ENCODE measurements at places on chromosomes 7 and 10.

GRCh38 chr10:61760943-61761824 lies 98.5 kb downstream of the CABCOCO1 start:
- DNase-seq, result no peak

GRCh38 chr7:142960955-142961512 lies 1.1 kb downstream of the KEL start:
- no peak for DNase-seq

DNA sequence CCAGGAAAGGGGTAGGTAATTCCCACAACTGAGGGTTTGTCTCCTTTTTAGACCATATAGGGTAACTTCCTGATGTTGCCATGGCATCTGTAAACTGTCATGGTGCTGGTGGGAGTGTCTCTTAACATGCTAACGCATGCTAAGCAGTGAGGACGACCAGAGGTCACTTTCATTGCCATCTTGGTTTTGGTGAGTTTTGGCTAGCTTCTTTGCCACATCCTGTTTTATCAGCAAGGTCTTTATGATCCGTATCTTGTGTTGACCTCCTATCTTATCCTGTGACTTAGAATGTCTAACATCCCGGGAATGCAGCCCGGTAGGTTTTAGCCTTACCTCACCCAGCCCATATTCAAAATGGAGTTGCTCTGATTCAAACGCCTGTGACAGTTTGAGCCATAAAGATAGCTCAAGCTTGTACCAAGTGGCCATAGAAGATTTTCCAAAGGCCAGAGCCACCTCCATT lies 176.0 kb upstream of the NAMPT start:
- no peak for DNase-seq

DNA sequence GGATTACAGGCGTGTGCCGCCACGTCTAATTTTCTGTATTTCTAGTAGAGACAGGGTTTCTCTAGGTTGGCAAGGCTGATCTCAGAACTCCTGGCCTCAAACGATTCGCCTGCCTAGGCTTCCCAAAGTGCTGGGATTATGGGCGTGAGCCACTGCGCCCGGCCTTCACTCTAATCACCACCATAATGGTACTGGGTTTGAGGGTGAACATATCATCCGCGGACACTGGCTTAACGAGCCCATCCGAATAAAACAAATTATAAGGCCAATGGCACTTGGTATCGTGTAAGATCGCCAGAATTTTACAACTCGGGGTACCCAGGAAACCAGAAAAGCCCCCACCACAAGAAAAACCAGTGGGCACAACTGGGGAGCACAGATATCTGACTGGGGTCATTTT lies 580 bp downstream of the FAM200A start:
- DNase-seq, result no peak

GRCh38 chr10:86098187-86098881 lies 268.3 kb downstream of the GRID1 start:
- no peak for DNase-seq

DNA sequence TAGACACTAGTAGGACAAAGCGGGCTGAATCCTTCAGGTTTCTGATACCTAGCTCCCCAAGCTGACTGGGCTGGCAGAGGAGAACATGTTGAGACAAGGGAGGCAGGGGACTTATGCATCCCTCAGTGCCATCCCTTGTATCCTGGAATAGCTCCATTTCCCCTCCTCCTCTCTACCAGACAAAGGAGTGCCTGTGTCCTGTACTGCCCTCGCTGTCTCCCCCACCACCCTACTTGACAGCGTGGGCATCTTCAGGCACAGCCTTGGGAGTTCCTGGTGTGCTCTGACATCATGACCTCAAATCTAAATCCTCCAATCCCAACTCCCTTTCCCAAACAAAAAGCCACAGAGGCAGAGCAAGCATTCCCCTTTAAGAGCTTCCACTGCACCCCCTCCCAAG lies 9.0 kb downstream of the SFXN3 start:
- DNase-seq, result no peak

Measured in iPS DF 19.7 (cell line).